ENCODE measurements at places on chromosomes 7 and 10.
A peak's percentile ranks its signal among the peaks of the same experiment; 100 is the strongest.

DNA sequence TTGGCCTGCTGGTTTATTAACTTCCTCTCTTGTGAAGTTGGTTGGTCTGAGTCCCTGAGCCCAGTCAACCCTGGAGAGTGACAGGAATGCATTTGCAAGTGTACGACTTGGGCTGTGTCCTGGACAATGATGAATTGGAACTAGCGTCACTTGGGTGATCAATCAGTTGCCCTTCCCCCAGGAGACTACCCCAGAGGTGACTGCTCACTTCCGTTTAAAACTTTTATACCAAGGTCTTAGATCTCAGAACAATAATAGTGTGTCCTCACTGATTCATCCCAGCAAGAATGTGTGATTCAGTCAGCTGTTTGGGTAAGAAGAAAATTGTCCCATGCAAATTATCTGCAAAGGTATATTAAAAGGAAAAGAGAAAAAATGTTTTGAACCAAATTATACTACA lies 102.9 kb upstream of the ARMC3 start:
- no peak for DNase-seq

DNA sequence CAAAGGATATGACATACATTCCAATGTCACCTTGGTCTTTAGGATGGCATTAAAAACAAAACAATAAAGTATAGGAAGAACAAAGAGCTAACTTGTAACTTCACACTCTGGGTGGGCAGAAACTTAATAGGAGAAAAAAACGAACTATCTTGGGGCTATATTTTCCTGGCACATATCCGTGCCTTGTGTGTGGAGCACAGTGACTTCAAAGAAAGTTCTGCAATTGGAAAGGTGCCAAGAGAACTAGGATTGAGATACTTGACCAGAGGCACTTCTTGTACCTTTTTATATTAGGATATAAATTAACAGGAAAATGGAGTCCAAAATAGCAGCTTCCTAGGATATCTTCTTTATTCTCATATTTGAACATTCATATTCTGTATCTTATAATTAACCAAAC lies 148.4 kb downstream of the SEMA3D start:
- DNase-seq = no peak

DNA sequence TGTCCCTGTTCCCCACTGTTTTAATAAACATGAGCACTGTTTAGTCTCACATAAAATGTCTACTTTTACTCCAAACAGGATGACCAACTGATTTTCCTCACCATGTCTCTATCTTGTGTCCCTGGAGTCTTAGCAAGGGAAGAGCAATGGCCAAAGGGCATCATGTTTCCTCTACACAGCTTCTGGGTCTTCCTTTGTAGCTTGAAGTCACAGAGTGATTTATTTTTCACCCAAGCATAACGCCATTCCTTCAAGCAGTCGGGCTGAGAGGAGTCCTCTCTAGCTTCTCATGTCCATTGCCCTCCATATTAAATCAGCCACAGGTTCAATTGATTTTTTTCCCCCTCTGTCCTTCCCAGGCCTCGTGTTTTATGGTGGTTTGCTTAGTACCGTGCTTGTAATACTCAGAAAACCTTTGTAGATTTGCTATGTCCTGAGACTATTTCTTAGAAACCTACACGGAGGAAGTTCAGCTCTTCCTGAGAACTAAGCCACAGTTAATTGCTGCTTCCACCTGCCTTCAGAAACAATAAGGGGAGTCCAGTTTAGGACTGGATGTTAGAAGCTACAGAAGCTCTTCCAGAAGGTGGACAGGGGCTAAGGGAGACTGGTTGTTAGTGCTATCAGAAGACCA lies 178.8 kb downstream of the CREB5 start:
- DNase-seq = no peak

DNA sequence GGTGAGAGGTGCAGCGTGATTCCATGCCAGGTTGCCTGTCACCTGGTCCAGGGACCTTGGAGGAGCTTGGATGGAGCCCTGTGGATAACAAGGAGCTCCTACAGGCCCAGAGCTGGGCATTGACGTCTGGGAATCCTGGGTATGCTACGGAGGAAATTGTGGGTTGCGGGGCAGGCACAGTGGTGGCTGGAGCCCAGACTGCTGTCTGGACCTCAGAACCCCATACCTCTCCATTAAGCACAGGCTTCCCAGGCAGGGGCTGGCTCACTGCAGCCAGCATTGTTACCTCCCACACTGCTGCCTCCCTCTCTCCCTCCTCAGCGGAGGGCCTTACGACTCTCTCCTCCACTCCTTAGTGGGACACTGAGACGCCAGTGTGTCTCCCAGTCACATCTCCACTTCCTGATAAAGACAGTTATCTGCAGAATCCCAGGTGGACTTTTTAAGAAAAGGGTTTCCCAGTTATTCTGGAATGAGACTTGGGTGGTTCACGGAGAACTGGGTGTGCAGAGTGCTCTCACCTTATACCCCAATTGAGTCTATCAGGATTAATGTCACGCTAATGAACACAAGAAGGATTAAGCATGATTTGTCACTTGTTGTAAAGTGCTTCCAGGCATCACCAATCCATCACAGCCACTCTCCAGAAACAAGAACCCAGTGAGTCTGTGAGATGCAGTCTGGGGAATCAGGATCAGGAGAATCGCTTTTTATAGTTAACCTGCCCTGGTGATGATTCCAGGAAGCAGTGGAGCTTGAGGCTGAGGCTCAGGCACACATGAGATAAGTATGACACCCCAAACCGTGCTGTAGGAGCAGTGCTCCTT lies 309.4 kb downstream of the RPS24 start:
- DNase-seq = no peak

DNA sequence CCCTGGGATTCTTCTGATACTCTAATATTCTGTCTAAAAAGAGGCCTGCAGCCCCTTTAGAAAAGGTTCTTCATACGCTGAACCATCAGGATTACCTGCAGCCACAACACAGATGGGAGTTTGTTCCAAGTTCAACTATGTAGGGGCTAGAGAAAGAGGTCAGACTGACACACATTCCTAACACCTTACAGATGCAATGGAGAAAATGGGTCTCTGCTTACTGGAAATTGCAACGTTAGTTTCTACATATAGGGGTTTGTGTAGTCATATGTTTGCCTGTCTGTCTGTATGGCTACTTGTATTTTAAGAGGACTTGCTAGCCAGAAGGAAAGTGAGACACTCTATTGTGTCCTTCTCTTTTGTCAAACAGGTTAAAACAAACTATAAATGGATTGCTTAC lies 618.5 kb downstream of the INHBA start:
- no peak for DNase-seq

GRCh38 chr10:43231523-43232078 lies 35.3 kb downstream of the RASGEF1A start:
- no peak for DNase-seq

DNA sequence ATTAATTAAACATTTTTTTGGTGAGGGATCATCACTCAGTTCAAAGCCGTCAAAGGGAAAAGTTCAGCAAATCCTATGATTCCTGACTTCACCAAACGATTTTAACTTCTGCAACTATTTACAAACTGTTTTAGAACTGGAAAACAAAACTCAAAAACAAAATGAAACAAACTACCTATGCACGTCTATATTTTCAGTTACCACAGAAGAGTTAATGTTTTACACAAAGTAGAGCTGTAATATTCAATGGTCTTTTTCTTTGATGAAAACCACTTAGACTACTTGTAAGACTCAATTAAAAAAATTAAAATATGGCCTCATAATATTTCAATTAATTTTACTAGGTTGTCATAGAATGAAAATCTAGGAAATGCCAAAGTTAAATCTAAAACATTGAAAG lies 131.5 kb downstream of the ATE1 start:
- no peak for DNase-seq

DNA sequence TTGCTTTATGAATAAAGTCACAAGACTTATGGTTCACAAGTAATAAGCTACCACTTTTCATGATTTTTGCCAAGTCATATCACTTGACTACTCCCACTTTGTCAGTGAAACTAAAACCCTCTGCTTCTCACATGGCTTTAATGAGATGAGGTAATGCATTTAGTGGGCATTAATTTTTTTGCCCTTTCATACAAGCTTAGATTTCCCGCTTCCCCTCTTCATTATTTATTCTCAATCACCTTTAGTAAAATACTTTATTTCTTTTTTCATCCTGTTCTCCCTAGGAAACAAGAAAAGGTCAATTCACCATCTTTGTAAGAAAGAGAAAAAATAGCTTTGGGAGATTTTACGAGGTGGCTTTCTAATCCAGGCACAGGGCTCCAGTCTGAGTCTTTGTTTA lies 109.6 kb upstream of the STARD3NL start:
- DNase-seq = no peak

- DNase-seq = no peak
These were observed 337.8 kb downstream of the ELMO1 start for GRCh38 chr7:37110660-37111424.

DNA sequence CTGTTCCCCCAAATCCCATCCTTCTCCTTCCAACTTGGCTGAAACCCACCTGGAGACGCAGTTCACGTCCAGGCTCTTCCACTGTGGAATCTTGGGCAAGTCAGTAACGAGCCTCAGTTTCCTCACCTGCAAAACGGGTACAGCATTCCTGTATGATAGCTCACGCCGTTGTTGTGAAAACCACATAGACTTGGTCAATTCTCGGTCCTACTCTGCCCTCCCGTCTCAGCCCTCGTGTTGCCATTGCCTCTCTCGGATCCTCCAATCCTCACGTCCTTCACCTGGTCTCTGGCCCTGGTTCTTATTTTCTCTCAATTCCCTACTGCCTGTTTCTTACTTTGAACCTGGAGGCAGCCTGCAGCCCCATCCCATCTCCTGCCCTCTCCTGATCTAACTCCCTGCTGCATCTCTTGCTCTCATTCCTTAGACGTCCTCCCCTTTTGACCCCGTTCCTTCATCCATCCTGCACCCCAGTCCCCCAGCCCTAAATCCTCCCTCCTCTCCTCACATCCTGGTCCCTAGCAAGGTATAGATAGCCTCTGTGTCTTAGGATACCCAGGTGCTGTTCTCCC lies 2.0 kb upstream of the MUC12 start:
- DNase-seq = no peak

- DNase-seq = no peak
These were observed 631.7 kb upstream of the MGMT start for GRCh38 chr10:128835361-128835760.

DNA sequence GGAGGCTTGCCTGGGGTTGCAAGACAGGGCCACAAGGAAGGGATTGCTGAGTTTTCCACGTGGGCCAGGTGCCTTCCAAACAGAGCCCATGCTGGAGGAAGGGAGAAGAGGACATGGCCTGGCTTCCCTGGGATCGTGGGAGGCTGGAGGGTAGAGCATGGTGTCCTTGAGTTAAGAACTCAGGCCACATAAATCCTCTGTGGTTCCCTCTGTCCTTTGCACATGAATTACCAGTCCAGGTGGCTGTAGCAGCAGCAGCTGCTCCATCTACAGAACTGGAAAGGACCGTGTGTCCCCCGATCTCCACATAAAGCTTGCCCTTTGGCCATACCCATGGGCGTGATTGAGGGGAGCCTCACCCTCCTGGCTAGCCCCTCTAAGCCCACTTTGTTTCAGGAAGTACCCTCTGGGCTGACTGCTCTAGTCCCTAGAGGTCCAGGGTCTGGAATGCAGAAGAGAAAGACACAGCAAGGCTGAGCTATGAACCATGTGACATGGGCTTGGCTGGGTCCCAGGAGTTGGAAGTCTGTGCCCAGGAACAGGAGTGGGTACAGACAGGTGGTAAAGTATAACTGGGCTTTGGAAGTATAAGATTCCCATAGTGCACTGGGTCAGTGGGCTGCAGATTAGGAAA lies 84.9 kb downstream of the C10orf105 start:
- no peak for DNase-seq

- DNase-seq = no peak
These were observed 172.4 kb downstream of the SEMA3E start for GRCh38 chr7:83476511-83477050.

- no peak for DNase-seq
These were observed 205.8 kb upstream of the LYZL1 start for GRCh38 chr10:29083096-29083495.

GRCh38 chr7:122315507-122316466 lies 11.2 kb upstream of the FEZF1 start:
- DNase-seq = no peak

GRCh38 chr7:81887098-81888090 lies 117.5 kb upstream of the HGF start:
- no peak for DNase-seq

DNA sequence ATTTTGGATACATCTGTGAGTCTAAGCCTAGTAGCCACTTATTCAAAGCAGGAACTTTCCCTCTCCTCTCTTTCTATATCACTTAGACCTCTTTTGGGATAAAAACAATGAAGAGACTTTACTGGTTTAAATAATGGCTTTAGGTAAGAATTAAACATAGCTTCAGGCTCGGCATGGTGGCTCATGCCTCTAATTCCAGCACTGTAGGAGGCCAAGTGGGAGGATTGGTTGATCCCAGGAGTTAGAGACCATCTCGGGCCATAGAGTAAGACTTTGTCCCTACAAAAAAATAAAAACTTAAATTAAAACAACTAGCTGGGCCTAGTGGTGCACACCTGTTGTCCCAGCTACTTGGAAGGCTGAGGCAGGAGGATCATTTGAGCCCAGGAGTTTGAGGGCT lies 304.3 kb downstream of the THSD7A start:
- DNase-seq = no peak

- DNase-seq = no peak
These were observed 446.4 kb downstream of the SDK1 start for GRCh38 chr7:3747467-3747866.

DNA sequence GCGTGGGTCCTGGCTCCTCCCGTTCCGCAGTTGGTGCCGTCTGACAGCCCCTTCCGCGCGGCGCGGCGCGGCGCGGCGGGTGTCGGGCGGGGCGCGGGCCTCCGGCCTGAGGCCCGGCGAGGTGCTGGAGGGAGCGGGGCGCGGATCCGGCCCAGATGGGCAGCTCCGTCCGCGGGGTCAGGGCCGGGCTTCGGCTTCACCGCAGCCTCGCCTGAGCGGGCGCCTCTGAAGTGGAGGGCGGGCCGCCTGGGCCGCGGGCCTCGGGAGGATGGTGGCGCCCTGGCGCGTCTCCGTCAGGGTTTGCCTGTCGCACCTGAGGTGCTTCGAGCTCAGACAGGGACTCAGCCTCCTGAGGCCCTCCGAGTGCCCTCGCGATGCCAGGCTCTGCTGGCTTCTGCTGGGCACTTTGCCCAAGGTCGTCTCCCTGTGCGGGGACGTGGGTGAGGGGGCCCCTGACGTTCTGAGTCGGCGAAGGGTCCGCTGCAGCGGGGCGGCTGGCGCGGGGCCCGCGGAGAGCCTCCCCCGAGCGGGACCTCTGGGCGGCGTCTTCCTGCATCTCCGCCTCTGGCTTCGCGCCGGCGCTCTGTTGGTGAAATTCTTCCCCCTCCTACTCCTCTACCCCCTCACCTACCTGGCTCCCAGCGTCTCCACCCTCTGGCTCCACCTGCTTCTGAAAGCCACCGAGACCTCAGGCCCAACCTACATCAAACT lies 473 bp downstream of the ADCK2 start:
- peak; percentile 50 for DNase-seq

GRCh38 chr7:47792521-47793121 lies 155.6 kb downstream of the PKD1L1 start:
- DNase-seq = no peak

DNA sequence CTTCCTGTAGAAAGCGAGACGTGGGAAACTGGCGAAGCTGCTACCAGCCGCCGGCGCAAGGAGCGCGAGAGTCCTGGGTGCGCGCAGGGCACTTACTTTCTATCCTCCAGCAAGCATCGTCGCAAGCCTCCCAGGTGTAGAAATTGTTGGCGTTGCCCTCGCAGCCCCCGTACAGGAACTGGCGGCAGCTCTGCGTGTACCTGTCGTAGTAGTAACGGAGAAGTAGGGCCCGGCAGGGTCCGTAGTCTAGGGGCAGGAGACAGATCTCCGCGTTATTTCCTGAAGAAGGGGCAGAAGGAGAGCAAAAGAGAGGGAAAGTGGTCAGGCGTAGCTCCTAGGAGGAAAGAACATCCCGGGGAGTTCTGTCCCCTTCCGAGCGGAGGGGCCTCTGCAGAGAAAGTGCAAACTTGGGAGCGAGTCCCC lies 501 bp downstream of the TFPI2 start:
- no peak for DNase-seq
